Dermis microvascular lymphatic vessel endothelial cell (primary cell): ENCODE measurements at places on chromosomes 1 and 21.

DNA sequence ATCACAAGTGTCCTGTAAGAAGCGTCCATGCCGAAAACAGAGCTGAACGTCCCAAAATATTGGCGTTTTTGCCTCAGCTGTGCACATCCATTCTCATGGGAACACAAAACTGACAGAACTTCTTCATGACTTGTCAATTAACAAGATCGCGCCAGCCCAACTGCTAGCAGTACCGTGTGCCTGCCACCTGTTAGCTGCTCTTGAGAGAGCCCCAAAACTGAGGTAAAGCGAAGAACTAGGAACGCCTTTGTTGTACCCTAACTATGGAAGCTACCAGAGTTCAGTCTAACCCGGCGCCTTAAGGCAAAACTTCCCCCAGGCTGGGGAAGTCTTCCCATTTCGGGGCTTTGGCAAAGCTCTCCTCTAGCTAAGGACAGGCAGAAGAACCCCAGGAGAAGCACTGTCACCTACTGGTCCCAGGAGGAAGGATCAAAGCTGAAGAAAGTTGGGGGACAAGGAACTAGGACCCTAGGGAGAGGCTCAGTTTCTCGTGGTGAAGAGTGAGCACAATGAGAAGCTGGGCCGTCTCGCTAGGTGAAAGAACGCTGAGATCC, 719 bp downstream of the EYA3 start:
- DNase-seq: peak; percentile 54

- no peak for DNase-seq
Measured at GRCh38 chr1:201475130-201475529, 6.1 kb upstream of the PHLDA3 start.

DNA sequence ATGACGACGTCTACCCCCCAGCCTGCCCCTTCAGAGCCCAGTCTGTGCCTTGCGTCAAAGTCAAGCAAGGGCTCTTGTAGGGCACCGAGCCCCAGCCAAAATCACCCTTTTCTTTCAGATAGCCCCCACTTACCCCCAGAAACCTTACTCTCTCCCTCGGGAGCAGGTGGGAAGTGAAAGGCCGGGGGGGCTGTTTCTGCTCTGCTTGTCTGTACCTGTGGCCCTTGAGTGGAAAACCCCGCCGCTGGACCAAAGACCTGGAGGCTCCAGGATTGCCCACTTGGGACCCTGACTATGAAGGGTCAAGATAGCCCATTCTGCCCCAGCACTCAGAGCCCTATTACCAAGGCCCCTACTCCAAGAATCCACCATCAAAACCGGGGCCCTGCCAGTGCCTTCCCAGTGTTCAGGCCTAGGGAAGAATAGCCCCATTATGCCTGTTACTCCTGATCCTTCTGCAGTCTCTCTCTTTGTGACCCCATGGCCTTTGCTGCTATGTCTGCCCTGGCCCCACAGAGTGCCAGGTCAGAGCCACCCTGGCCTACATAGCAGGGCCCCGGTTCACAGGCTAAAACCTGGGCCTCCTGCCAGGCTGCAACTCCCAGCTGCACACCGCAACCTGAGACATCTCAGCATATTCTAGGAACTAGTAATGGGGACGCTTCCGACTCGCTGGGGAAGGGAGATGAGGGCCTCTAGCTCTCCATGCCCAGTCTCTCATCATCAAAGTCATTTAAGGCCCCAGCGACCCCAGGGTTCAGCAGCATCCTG, 22.2 kb upstream of the HPDL start:
- no peak for DNase-seq

DNA sequence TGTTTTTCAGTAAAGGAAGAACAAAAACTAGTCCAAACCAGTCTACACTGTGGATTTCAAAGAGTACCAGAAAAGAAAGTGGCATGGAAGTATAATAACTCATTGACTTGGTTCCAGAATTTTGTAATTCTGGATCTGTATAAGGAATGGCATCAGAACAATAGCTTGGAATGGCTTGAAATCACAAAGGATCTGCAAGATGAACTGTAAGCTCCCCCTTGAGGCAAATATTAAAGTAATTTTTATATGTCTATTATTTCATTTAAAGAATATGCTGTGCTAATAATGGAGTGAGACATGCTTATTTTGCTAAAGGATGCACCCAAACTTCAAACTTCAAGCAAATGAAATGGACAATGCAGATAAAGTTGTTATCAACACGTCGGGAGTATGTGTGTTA, 21.3 kb downstream of the CHODL start:
- no peak for DNase-seq

DNA sequence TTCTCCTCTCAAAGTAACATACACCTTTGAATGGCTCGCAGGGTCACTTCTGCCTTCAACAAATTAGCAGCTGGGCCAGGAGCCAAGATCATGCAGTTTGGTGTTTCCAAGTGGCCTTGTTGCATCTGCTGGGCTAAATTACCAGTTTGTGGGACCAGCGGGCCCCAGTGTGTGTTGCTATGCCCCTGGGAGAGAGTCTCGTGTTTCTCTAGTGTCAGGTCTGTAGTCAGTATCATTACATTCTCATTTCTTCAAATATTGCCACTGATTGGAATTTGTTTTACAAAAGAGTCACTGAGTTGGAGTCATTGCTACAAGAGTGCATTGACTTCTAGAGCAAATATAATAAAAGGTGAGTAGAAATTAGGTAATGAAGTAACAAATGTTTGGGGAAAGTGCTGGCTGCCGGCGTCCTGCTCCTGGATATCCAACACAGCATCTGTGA, 35.5 kb downstream of the RHOU start:
- no peak for DNase-seq
